Stimulated activated CD8-positive, alpha-beta memory T cell treated with anti-CD3 and anti-CD28 coated beads, Interleukin-7, amount 100 ng/mL, for 4 hours (primary cell): ENCODE measurements at places on chromosomes 1 and 21.

- no peak for DNase-seq
Measured at GRCh38 chr1:41608211-41608610, 123.7 kb upstream of the EDN2 start.

- no peak for DNase-seq
Measured at GRCh38 chr1:180153032-180153431, 1.6 kb upstream of the QSOX1 start.

GRCh38 chr21:38333301-38334272 is 76.8 kb downstream of the KCNJ15 start:
- no peak for DNase-seq

- DNase-seq = no peak
Measured at GRCh38 chr1:26021647-26022403, at the start of gene EXTL1. EXTL1 (plus strand) TSS chr1:26021775; CDS start chr1:26022647, 872 bp downstream.

- no peak for DNase-seq
Measured at GRCh38 chr1:85132078-85132720, 68.6 kb downstream of the SYDE2 start.

DNA sequence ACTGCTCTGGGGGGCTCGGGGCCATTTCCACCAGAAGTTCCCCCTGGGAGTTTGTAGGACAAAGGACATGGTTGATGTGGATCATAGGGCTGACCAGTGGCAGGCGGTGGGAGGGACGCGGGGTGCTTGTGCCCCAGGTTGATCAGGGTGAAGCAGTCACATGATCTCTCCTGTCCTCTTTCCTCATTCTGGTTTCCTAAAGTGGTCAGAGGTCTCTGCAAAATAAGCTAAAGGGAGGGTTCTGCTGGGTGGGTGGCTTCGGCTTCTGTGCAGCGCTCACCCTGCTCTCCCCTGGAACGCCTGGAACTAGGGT is 9.2 kb downstream of the PDXK start:
- no peak for DNase-seq
